ENCODE measurements at places on chromosomes 3 and 15. TPM values are rescaled to one million over a fixed set of nuclear protein-coding genes. Genes with fewer than 3 reads are reported as not detected.

GRCh38 chr3:115876876-115877614, 253.7 kb downstream of the GAP43 start:
- DNase-seq = no peak

Gene INSYN1
- total RNA-seq = 9.6 TPM

- DNase-seq = no peak
Observed at GRCh38 chr3:142724682-142725356, 985 bp downstream of the TRPC1 start.

Gene PLIN1
- 0.73 TPM for total RNA-seq

DNA sequence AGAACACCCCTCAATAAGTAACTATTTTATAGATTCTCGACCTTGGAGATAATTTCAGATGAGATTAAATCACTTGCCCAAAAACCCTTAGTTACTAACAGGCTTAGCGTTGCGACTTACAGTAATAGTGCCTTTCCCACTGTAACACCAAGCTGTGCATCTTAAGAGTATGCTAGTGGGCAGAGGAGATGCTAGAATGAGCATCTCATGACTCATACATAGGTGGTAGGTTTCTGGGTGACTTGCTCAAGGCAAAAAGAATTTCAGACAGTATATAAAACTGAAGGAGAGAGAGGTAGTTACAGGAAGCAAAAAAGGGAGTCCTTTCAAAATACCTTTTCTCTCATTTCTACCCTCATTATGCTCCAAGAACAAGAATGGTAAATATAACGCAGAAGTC, 3.9 kb downstream of the KATNBL1 start:
- DNase-seq = no peak
